Fibroblast of gingiva (primary cell): ENCODE measurements at places on chromosomes 1 and 21.

- DNase-seq: peak; percentile 15
Observed at GRCh38 chr1:31196685-31197084, 43.0 kb downstream of the NKAIN1 start.

- DNase-seq: peak; percentile 60
Observed at GRCh38 chr1:40036574-40036973, 4.0 kb upstream of the CAP1 start.

- peak; percentile 63 for DNase-seq
Observed at GRCh38 chr1:226723657-226724532, 15.2 kb downstream of the ITPKB start.

DNA sequence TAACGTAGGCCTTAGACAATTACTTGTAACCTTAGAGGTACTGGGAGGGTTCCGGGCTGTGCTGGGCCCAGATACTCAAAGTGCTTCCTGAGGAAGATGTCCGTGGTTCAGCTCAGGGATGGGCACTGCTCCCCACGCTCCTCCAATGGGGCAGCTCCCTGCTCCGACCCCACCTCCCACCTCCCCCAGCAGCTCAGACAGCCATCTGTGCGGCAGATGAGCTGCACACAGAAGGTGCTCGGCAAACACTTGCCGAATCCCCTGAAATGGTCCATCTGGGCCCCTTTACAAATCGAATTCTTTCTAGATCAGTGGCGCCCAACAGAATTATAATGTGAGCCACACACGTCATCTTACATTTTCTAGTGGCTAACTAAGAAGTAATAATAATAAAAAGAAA lies 242.4 kb upstream of the RAB4A start:
- DNase-seq: no peak

DNA sequence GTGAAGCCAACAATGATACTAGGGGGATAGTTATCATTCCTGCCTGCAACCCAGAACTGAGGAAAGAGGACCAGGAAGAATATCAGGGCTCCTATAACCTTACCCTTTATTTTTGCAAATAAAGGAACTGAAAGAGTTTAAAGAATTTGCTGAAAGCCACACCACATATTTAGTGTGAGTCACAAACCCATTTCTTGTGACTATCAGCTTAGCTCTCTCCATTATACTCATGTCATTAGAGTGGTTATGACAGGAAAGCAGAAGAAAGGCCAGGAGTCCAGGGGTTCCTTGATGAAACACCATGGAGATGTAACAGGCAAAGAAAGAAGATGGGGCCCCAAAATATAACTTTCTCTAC lies 141.1 kb upstream of the SAMSN1 start:
- DNase-seq: no peak

- peak; percentile 67 for DNase-seq
Observed at GRCh38 chr1:202235856-202236837, 42.5 kb downstream of the LGR6 start.
